Body of pancreas (tissue), 4 donors: ENCODE measurements at places on chromosomes 4 and X. TPM values are rescaled to one million over a fixed set of nuclear protein-coding genes. Genes with fewer than 3 reads are reported as not detected.

DNA sequence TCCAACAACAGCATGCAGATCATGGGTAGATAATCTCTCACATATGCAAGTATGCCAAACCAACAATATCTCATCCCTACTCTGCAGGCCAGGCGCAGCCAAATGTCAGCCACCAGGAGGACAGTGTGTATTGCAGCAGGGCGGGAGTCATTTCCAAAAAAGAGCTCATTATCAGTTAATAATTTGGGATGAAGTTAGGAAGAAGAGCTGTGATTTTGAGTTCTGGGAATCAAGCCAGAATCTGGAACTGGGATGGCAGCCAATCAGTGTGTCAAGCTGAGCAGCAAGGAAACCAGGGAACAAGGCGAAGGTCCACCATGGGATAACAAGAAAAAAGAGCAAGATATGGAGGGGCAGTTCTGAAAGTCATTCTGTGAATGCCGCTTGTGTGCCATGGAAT, 88.2 kb upstream of the CAMK2D start:
- no peak for DNase-seq

- DNase-seq: no peak
These were observed 60.6 kb downstream of the RPS6KA3 start for GRCh38 chrX:20205927-20206708.

DNA sequence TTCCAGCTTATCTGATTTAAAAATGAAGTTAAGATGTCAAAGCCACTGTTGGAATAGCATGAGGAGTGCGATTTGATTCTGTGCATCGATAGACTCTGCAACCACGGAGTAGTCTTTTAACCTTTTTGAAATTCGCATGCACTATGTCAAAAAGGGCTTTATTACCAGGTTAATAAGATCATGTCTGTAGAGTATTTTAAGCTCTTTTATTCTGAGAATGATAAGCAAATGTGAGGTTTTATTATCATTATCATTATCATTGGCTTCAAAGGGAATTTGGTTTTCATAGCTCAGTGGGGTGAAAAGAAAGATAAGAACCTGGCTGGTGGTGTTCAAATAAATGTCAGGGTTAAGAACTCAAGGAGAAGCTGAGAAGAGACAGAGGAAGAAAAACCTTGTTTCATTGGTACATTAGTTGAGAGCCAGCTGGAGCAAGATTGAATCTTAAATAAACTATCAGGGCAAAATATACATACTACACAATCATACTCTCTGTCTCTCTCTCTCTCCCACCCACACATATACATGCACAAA, 102.6 kb downstream of the MMRN1 start:
- DNase-seq: no peak

DNA sequence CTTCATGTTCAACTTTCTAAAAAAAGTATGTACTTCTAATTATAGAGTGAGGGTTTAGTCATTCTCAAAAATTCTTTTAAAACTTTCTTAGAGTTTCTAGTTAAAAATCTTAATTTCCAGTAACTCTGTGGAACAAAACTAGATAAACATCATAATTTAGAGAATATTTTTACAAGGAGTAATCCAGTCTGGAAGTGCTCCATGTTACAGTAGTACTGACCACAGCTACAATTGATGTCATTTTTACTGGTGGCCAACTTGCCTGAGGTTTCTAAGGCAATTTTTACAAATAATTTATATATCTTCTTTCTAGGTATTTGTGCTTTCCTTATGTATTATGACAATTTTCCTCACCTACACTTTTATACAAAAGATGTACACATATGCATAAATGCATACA, 490.4 kb downstream of the CENPC start:
- DNase-seq: no peak

GRCh38 chr4:173860094-173860493, 330.1 kb upstream of the HAND2 start:
- DNase-seq: no peak

DNA sequence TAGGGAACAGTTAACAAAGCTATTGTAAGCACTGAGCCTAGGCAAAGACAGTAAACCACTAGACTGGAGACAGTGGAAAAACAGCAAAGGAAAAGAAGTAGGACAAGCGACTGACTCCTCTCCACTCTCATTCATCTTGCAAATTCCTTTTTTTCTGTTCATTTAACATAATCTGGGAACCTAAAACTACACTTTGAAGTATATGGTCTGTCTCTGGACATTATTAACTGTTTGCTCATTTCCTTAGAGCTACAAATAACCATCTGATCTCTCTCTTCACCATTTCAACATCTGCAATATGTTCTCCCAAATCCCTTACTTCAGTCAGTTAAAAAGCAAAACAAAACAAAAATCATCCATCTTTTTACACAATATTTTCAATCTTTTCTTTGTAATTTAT, 642 bp downstream of the HMGN5 start:
- no peak for DNase-seq

- no peak for DNase-seq
These were observed 24.7 kb downstream of the CUL4B start for GRCh38 chrX:120536061-120536460.

DNA sequence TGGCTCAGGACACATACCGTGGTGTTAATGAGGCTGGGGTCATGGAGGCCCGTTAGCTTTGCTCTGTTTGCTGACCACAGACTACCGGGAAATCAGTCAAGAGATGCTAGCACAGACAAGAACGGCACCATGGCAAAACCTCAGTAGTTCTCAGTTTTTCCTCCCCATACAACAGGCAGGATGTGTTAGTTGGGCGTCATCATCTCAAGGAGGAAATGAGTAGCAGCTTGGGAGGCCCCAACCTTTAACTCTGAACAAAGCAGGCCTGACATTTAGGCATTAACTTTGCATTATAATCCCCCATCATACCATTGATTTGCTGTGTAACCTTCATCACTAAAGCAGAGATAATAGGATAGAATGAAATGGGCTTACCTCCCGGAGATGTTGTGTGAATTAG, 714.2 kb downstream of the RPA4 start:
- DNase-seq: no peak

GRCh38 chr4:155392481-155393184, 15.9 kb upstream of the MAP9 start:
- no peak for DNase-seq

Gene C4orf36
- 1.3 TPM for total RNA-seq

Gene TMEM150C
- 5.2 TPM for total RNA-seq

Gene TBC1D9
- 13.5 TPM for total RNA-seq

Gene FGFRL1
- total RNA-seq: 38.7 TPM

Gene TECRL
- not detected for total RNA-seq
